Midbrain (tissue), 1 donor: ENCODE measurements at places on chromosomes 1 and 21.
A peak's percentile ranks its signal among the peaks of the same experiment; 100 is the strongest.

GRCh38 chr21:46160907-46161632 lies 5.7 kb upstream of the FTCD start:
- no peak for DNase-seq

- no peak for DNase-seq
Measured at GRCh38 chr1:39165049-39165448, 39.4 kb upstream of the MACF1 start.

DNA sequence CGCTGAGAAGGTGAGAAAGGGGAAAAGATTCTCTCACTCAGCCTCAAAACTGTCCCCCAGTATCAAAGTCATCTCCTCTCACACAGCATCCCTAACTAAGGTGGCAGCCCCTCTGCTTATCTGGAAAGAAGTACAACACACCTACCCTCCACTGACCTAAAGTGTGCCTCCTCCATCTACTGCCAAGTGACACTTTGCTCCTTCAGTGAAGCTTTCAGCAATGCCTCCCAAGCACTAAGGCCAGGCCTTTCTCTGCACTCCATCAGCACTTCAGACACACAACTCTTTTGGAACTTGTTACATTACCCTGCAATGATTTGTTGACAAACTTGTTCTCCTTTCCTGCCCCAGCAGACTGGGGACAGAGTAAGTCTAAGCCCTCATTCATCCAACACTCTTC lies 1.4 kb downstream of the SH3BP5L start:
- DNase-seq = no peak

DNA sequence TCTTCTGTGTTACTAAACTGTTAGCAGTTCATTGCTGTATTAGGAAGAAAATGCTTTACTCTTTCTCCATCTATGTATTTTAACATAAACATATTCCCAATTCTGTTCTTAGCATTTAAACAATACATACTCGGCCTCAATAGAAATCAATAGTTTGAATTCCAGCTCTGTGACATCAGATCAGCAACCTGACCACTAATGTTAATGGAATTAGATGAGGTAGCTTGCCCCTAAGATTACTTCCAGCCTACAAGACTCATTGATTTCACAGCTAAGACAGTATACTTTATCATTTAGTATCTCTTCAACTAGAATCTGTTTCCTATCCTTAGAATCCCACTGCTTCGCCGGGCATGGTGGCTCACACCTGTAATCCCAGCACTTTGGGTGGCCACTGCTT lies 38.9 kb downstream of the EPRS1 start:
- DNase-seq = no peak

GRCh38 chr1:12617901-12618660 lies at the start of gene DHRS3:
DHRS3 (minus strand) TSS chr1:12618210; CDS start chr1:12617348, 862 bp downstream.
- peak; percentile 78 for DNase-seq

- DNase-seq = no peak
Measured at GRCh38 chr1:24417681-24418080, 2.1 kb downstream of the NIPAL3 start.

DNA sequence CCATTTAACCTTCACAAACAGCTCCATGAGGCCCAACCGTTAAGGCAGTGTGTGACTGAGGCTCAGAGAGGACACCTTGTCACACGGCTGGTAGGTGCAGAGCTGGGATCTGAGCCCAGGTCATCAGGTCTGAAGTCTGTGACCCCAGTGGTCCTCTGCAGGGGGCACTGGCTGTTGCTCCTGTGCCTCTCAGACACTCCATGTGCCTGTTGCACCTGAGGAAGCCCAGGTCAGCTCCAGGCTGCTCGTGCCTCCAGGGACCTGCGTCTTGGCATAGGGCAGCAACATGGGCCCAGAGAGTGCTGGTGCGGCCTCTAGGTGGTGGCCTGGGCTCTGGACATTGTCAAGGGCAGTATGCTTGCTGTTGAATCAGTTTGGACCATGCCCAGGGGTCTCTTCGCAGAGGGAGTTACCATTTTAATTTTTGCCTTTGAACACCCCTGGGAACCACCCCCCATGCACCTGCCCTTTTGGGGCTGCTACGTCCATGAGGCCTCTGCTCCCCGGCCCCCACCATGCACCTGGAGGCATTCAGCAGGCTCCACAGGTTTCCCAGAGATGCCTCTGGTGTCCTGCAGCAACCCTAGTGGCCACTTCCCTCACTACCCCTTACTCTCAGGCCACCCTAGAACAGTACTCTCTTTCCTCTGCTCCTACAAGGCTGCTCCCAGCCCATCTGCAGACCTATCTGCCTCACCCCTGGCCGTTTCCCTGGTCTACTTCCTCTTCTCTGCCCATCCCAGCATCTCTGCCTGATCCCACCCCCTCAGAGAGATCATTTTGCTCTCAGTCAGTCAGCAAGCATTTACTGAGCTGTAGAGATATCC lies 25.2 kb upstream of the EPS8L3 start:
- no peak for DNase-seq

GRCh38 chr1:27596261-27596660 lies 7.7 kb downstream of the AHDC1 start:
- no peak for DNase-seq

DNA sequence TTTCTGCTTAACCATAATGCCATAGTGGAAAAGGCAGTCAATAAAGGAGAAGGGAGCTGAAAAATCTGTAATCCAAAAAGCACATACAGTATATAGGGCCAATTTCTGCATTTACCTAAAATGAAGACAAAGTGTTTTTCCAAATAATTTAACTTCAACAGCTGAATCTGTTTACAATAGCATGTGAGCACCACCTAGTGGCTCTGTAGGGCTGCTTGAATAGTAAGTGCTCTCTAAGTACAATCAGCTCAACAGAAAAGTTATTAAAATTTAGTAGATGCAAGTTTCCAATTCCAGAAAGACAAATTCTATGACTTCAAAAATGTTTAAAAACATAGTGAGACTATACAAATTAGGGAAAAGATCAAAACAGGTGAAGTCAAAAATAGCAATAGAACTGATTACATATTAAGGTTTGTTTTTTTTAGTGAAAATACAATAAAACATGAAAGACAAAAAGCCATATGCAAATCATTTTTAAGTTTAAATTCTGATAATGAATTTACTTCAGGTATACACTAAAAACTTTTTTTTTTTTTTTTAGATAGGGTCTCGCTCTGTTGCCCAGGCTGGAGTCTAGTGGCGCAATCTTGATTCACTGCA lies 220.0 kb downstream of the SETD4 start:
- DNase-seq = peak; percentile 55

DNA sequence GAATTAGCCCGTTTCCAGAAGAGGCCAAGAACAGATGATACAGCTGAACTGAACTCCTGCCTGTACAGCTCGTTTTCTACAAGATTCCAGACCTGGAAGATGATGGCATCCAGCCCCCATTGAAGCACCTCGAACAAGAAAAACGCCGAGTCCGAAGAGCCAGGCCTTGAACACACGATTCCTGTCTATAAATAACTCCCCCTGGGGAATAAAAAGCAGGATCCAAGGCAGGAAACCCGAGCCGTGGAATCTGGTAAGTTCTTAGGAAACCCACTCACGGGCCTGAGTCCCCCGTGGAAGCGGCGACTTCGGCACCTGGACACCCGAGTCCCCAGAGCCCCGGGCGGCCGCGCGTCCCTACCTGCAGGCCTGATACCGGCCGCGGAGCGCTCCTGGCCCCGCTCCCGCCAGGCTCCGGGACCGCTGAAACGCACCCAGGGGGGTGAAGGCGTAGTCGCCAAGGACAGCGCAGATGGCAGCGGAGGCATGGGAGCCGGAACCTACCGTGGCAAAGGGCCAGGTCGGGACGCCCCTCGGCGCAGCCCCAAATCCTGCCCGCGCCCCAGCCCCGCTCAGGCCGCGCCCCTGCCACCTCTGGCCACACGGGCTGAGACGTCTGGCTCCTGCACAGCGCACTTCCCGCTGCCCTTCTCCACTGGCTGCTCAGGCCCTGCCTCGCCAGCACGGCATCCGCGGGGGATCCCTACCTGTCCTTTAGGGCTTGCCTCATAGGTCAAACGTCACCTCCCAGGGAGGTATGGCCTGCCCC lies 14.0 kb upstream of the HLCS start:
- no peak for DNase-seq

DNA sequence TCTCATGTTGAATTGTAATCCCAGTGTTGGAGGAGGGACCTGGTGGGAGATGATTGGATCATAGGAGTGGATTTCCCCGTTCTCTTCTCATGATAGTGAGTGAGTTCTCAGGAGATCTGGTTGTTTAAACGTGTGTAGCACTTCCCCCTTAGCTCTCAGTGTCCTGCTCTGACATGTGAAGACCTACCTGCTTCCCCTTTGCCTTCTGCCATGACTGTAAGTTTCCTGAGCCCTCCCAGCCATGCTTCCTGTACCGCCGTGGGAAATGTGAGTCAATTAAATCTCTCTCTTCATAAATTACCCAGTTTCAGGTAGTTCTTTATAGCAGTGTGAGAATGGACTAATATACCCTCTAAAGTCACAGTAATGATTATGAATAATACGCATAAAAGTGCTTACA lies 248.4 kb upstream of the LRRC7 start:
- DNase-seq = no peak

DNA sequence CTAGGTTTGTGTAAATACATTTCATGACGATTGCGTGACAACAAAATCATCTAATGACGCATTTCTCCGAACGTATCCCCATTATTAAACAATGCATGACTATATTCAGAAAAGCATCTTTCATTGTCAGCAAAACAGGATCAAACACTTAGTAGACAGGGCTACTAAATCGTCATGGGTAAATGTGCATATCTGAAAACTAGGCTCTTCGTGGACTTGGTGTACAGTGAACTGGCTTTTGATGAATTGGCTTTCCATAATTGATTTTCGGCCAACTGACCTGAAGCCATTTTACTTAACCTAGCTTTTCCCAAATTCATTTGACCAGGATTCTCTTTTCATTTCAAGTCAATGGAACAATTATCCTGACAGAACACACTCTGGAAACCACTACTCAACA lies 665.0 kb downstream of the SMYD3 start:
- no peak for DNase-seq

- DNase-seq = no peak
Measured at GRCh38 chr1:14755518-14756252, 157.2 kb downstream of the KAZN start.

DNA sequence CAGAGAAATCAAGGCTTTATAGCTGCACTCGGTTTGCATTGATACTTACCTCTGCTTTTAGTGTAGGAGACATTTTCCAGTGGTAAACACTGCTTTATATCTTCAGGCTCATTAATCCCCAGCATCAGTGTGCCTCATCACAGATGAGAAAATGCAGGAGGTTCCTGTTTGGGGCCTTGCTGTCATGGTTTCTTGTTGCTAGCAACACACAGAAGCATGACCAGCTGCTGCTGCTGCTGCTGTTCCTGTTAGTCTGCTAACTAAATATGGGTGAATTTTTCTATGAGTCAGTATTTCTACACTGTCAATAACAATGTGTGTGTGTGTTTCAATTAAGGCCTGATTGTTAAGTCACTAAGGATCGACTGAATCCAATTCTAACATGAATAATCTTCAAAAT lies 85.8 kb upstream of the RGS1 start:
- DNase-seq = no peak

DNA sequence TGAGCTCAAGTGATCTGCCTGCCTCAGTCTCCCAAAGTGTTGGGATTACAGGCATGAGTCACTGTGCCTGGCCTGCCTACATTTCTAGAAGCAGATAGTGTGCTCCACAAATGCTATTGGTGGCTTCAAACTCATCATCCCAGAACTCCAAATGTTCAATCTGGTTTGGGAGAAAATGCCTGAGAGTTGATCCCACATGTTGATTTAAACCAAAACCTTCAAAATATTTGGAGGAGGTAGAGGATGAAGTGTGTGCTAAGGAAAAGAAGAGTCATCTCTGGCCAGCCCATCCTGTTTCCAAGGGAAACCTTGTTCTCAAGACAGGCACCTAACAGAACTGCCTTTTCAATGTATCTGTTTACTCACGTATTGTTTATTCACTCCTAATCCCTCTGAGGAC lies 55.4 kb upstream of the GRHL3 start:
- no peak for DNase-seq

DNA sequence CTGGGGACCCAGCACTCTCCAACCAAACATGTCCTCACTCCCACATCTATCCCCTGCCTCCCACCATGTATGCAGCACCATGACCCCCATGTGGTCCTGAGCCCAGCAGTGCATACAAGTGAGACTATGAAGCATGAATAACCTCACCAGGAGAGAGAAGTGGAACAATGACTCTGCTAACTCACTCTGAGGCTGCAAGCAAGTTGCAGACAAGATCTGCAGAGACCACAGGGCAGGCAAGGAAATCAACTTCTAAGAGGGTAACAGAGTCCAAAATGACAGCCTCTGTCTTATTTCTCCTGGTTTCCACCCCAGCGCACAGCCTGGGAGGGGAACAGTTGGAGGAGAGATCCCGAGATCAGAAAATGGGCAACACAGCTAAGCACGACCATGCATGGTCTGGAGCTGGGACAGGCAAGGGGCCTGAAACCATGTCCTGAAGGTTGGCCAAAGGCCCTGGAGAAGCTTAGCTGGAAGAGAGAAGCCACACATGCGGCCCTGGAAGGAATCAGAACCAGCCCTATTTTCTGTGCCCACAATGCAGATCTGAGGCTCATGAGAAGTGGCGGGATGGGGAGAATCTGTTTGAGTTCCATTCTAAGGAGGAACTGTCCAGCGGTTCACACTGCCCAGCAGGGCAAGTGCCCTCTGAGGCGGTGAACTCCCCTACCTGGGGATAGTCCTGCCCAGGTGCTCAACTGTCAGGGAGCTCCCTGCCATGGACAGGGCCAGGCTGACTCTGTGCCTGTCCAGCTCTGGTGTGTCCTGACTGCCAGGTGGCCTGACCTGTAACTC lies 12.5 kb upstream of the REN start:
- DNase-seq = no peak

DNA sequence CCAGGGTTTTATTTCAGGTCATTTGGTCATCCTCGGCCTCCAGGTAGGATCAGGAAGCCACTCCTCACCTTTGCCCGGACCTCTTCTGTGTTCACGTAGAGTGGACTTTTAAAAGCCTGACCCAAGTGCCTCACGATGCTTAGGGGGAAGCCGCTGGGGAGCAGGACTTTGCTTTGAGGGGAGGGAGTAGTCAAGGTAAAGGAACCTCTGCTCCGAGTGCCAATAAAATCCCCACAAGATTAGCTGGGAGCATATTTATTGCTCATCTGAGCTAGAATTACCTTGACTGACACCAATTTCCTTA lies 603 bp upstream of the DHRS3 start:
- no peak for DNase-seq

- no peak for DNase-seq
Measured at GRCh38 chr1:21182181-21182731, 5.6 kb upstream of the EIF4G3 start.

GRCh38 chr1:11494771-11495170 lies 15.8 kb downstream of the DISP3 start:
- DNase-seq = no peak

DNA sequence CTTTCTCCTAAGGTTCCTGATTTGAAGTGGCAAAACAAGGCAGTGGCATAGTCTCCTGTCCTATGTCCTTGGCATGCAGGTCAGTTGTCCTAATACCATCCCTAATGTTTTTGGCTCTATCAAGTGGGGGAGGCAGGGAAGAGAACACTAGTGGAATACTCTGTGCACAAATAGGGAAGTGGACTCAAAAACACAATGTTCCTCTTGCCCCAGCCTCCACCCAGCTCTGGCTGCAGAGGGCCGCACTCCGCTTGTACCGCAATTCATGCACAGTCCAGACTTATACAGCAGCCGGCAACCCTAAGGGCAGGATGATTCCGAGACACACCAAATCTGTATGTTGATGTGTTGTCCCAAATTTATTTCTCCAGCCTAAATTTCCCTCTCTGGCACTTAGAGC lies 14.5 kb downstream of the PLEKHO1 start:
- peak; percentile 10 for DNase-seq
